ENCODE measurements at places on chromosomes 16 and 17.

DNA sequence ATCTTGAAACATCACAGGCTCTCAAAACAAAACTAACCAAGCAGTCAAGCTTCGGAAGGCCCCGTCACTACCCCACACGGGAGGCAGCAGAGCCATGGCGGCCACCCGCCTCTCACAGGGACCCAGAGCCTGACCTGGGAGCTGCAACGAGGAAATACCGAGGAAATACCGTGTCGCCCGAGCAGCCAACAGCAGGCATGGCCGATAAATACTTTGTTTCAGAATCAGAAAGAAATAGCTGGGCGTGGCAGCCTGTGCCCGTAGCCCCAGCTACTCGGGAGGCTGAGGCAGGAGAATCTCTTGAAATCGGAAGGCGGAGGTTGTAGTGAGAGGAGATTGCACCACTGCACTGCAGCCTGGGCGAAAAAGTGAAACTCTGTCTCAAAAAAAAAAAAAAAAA lies 6.9 kb downstream of the LMF1 start:
- DNase-seq: no peak

DNA sequence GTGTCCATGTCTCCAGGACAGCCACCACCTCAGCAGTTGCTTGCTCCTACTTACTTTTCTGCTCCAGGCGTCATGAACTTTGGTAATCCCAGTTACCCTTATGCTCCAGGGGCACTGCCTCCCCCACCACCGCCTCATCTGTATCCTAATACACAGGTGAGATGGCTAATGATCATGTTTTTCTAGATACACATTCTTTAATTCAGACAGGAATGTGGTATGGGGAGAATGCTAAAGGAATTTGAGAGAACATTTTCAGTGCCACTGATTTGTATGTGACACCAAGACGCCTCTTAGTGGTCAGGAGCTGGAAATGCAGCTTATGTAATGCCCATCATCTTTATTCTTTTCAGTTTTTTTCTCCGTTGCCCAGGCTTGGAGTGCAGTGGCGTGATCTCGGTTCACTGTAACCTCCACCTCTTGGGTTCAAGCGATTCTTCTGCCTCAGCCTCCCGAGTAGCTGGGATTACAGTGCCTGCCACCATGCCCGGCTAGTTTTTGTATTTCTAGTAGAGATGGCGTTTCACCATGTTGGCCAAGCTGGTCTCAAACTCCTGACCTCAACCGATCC lies 8.9 kb upstream of the RAPGEFL1 start:
- peak; percentile 83 for DNase-seq

DNA sequence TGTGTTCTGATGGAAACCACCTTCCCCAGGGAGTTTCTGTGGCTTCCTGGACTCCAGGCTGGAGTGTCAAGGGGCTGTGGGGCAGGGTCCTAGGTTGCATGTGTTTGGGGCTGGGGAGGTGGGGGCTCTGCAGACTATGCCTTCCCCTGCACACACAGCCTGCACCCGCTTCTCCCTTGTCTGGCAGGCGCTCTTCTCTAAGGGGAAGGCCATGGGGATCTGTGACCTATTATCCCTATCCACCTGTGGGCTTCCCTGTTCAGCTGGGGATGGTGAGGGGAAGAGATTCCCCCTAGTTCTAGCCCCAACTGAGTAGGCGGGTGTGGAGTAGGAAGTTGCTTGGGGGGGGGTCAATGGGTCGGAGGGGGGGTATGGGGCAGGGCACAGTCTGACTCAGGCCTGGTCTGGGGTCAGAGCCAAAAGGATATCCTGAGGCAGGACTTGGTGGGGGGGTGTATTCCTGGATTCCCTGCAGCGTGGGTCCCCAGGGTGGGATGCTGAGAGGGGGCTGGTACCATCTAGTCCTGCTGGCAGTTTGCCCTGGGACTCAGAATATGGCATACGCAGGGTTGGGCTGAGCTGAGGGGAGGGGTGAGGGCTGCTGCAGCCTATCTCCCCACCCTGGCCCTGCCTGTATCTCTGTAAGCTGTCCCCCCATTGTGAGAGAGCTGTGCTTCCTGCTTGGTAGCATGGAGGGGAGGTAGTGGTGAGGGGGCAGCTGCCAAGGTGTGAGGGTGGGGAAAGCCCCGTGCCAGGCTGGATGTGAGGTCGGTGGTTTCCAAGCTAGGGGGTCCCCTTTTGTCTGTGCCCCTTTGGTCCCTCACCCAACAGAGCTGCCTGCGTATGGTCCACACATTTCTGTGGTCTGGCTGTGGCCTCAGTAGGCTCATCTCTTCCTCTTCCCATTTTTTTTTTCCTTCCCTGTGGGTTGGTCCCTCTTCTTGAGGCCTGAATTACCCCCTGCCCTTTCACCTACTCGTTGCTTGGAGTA lies 14.7 kb downstream of the RARA start:
- no peak for DNase-seq

DNA sequence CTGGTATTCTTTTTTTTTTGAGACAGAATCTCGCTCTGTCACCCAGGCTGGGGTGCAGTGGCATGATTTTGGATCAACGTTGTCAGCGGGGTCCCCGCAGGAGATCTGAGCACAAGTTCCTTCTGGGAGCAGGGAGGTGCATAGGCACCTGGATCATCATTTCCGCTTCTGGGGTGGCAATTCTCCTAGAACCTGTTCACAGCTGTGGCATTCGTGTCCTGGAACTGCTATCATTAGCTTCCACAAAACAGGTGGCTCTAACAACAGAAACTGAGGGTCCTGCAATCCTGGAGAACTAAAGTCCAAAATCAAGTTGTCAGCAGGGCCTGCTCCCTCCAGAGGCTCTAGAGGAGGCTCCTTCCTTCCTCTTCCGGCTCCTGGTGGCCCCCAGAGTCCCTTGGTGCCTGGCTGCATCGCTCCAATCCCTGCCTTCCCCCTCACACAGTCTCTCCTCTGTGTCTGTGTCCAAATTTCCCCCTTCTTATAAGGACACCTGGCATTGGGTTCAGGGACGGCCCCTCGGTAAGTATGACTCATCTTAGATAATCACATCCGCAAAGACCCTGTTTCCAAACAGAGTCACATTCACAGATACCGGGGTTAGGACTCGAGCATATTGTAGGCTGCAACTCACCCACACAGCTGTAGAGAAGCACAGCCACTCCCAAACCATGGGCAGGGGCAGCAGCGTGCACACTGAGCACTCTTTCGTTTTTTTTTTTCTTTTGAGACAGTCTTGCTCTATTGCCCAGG lies 43.5 kb upstream of the KLHDC4 start:
- DNase-seq: no peak

- DNase-seq: no peak
These were observed 89.3 kb upstream of the ZNF750 start for GRCh38 chr17:82929011-82929622.
